Lower lobe of right lung (tissue), 2 donors: ENCODE measurements at places on chromosomes 2 and 18. TPM values are rescaled to one million over a fixed set of nuclear protein-coding genes. Genes with fewer than 3 reads are reported as not detected.

GRCh38 chr18:42310956-42311355, 355.9 kb downstream of the PIK3C3 start:
- H3K27me3 ChIP-seq: no peaks in the 10 kb centered on the region
- no peaks in the 10 kb centered on the region for H3K36me3 ChIP-seq
- DNase-seq: no peak
- H3K27ac ChIP-seq: no peak overlapping the region

Gene KCTD18
- 14.3 TPM for total RNA-seq

DNA sequence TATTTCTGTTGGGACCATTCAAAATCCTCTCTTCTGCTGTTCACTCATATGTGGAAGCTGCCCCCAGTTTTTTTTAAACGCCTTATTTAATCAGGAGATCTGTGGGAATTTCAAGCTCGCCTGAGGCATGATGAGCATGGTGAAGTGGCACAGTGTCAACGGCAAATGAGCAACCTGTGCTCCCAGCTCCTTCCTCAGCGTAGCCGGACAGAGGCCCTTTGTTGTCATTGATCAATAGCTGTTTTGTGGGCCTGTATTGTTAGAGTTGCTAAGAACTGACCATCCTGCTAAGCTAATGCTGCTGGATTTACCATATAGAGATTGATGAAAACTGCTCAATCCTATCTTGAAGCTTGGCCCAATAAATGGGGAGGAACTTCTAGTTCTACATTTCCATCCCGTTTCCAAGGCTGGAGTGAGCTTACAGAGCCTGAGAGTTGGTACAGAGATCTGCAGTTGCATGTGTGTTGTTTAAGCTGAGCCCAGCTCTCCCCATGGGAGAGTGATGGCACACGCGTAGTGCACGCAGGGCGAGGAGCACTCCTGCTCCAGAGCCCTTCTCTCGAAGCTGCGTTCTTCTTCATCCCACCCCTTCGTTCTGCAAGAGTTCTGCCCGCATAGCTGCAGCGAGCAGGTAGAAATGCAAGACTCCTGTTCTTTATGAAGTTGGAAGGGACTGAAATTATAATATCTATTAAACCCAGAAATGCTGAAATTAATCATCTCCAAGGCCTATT, 108.8 kb downstream of the RTN4 start:
- no peak for DNase-seq
- no peak overlapping the region for H3K27ac ChIP-seq
- peaks cover 5% of the 10 kb centered on the region for H3K4me1 ChIP-seq
- H3K4me3 ChIP-seq: no peak overlapping the region

GRCh38 chr2:22897428-22897827, 487.6 kb upstream of the KLHL29 start:
- H3K27me3 ChIP-seq: no peaks in the 10 kb centered on the region
- no peaks in the 10 kb centered on the region for H3K4me1 ChIP-seq
- H3K4me3 ChIP-seq: no peak overlapping the region
- no peak overlapping the region for H3K27ac ChIP-seq
- no peak for DNase-seq

Gene DCDC2C
- not detected for total RNA-seq

DNA sequence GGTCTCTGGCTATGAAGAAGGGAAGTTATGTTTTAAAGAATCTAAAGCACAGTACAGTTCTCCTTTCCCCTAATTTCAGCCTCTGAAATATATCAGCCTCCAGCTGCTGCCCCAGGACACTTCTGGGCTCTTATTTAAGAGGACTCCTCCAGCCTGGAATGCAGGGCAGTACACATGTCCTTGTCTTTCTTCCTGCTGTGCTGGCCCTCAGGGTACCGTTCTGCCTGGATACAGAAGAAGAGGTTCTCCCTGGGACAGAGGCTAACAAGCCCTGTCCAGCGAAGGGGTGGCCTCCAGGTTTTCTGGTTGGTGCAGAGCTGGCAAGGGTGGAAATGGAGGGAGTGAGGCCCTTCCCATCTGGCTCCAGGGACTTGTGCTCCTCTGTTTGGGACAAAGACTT, 22.1 kb downstream of the MLPH start:
- no peaks in the 10 kb centered on the region for H3K27me3 ChIP-seq
- DNase-seq: no peak
- peak overlapping the region; percentile 28 for H3K27ac ChIP-seq
- H3K4me1 ChIP-seq: peaks cover 87% of the 10 kb centered on the region
- H3K36me3 ChIP-seq: peaks cover 44% of the 10 kb centered on the region

- no peaks in the 10 kb centered on the region for H3K4me1 ChIP-seq
- H3K27ac ChIP-seq: no peak overlapping the region
- no peak overlapping the region for H3K4me3 ChIP-seq
- no peaks in the 10 kb centered on the region for H3K36me3 ChIP-seq
- no peaks in the 10 kb centered on the region for H3K27me3 ChIP-seq
Measured at GRCh38 chr2:35343135-35343534, 1012.4 kb upstream of the CRIM1 start.

Gene ADGRF3
- 0.35 TPM for total RNA-seq

DNA sequence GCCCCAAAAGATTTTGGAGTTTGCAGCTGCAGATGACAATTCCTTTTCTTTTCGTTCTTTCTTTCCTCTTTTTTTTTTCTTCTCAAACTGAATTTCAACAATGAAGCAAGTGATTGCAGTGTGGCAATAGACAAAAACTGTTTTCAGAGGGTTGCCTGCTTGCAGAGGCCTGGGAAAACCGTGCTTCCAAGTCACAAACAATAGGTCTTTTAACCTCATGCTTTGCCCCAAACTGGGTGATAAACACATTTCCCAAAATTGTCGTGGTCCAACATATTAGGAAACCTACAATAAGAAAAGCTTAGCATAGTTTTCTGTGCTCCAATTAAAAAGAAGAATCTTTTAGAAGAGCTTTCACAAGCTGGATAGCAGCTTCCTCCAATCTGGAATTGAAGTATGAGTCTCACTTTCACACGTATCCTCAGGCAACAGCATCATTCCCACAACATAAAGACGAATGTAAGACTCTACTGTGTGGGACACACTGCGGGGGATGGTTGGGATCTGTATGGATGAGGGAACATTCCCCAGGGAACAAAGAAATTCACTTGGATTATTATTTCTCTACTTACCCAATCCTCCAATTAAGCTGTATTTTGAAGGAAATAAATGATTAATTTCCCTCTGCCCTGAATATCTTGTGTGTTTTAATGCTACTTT, 656.1 kb downstream of the RNF144A start:
- no peak for DNase-seq
- H3K27ac ChIP-seq: no peak overlapping the region
- no peaks in the 10 kb centered on the region for H3K36me3 ChIP-seq
